CD4-positive, alpha-beta memory T cell (primary cell): ENCODE measurements at places on chromosomes 2 and 18. TPM values are rescaled to one million over a fixed set of nuclear protein-coding genes. Genes with fewer than 3 reads are reported as not detected.

GRCh38 chr2:241734208-241734466, 293 bp upstream of the D2HGDH start:
- H3K4me1 ChIP-seq, result peaks cover 14% of the 10 kb centered on the region
- H3K27me3 ChIP-seq, result no peaks in the 10 kb centered on the region
- H3K27ac ChIP-seq, result peak overlapping the region; percentile 67
- no peak overlapping the region for H3K4me3 ChIP-seq
- DNase-seq, result no peak

DNA sequence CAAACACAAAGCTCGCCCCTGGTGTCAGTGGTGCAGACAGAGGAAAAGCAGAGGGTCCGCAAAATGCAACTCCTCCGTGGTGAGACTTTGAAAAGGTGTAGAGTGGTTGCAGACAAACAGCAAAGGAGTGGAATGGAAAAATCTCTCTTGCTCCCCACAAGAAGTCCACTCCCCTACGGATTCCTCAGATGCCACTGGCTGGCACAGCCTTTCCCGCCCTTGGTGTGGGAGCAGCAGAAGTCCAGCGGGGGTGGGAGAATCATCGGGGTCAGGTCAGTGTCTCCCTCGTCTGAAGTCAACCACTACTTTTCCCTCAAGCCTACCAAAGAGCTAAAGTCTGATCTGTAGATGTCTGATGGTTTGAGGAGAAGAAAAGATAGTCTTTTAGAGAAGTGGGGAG, 22.3 kb upstream of the B3GNT7 start:
- H3K27ac ChIP-seq, result no peak overlapping the region
- no peaks in the 10 kb centered on the region for H3K4me1 ChIP-seq
- no peaks in the 10 kb centered on the region for H3K36me3 ChIP-seq
- no peak overlapping the region for H3K4me3 ChIP-seq

DNA sequence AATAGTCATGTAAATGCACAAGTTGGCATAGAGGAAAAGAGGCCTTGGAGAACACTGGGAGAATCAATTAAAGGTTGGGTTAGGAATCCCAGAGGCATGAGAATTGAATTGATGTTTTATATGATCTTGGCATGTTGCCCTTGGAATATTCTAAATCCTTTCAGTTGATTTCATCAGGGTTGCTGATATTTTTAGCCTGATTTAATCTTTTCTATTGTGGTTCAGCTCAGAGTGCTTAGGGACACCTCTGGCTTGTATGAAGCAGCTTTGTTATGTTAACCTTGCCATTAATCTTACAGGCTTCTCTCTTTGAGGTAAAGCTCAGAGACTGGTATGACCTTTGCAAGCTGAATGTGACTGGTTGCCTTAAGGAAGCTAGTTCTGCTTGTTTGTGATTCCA, 64.4 kb upstream of the LYPD6B start:
- no peaks in the 10 kb centered on the region for H3K27me3 ChIP-seq
- H3K36me3 ChIP-seq, result no peaks in the 10 kb centered on the region
- no peak overlapping the region for H3K4me3 ChIP-seq
- H3K27ac ChIP-seq, result no peak overlapping the region
- no peaks in the 10 kb centered on the region for H3K4me1 ChIP-seq

Gene EML6
- polyA plus RNA-seq, result not detected

Gene FN1
- 1.2 TPM for polyA plus RNA-seq

Gene NEU2
- not detected for polyA plus RNA-seq

DNA sequence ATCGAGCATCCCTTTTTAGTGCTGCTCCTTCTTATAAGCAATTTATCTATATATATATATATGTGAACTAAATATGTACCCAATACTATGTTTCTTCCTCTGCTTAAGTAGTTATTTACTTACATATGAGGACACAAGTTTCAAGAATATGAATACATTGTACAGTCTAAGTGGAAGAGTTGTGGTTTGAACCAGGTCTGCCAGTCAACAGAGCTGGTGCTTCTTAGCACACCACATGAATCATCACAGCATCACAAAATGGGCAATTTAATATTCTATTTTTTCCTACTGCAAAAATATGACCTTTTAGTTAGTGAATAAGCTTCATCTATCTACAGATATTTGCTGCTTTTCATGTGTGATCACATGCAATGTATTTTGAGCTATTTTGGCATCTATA, 64.4 kb upstream of the SPAG16 start:
- no peak overlapping the region for H3K4me3 ChIP-seq
- no peaks in the 10 kb centered on the region for H3K27me3 ChIP-seq
- H3K27ac ChIP-seq, result no peak overlapping the region
- no peaks in the 10 kb centered on the region for H3K4me1 ChIP-seq

- no peak overlapping the region for H3K27ac ChIP-seq
- no peaks in the 10 kb centered on the region for H3K4me1 ChIP-seq
- no peak overlapping the region for H3K4me3 ChIP-seq
- H3K36me3 ChIP-seq, result no peaks in the 10 kb centered on the region
- DNase-seq, result no peak
- H3K27me3 ChIP-seq, result no peaks in the 10 kb centered on the region
Measured at GRCh38 chr2:37421686-37422085, 77.3 kb downstream of the QPCT start.

Gene SERPINB3
- not detected for polyA plus RNA-seq

Gene ERICH2
- polyA plus RNA-seq, result 0.58 TPM

GRCh38 chr2:133266041-133266925, 302.0 kb downstream of the NCKAP5 start:
- no peaks in the 10 kb centered on the region for H3K4me1 ChIP-seq
- H3K27me3 ChIP-seq, result no peaks in the 10 kb centered on the region
- no peak overlapping the region for H3K4me3 ChIP-seq
- H3K36me3 ChIP-seq, result no peaks in the 10 kb centered on the region

Gene PLEK
- polyA plus RNA-seq, result 5.7 TPM

Gene TRIM43
- not detected for polyA plus RNA-seq

Gene PLEKHH2
- polyA plus RNA-seq, result not detected

DNA sequence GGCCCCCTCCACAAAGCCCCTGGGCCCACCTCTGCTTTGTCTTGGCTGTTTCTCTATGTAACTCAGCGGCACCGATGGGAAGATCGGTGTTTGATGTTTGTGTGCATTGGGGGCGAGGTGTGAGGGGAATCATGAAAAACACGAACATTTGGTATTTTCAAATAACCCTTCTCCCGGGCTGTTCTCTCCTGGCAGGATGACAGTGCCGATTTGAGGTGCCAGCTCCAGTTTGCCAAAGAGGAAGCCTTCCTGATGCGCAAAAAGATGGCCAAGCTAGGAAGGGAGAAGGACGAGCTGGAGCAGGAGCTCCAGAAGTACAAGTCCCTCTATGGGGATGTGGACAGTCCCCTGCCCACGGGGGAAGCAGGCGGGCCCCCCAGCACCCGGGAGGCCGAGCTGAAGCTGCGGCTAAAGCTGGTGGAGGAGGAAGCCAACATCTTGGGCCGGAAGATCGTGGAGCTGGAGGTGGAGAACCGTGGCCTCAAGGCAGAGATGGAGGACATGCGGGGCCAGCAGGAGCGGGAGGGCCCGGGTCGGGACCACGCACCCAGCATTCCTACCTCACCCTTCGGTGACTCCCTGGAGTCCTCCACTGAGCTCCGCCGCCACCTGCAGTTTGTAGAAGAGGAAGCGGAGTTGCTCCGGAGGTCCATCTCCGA, 78.1 kb downstream of the MTCL1 start:
- H3K36me3 ChIP-seq, result no peaks in the 10 kb centered on the region
- no peaks in the 10 kb centered on the region for H3K4me1 ChIP-seq
- H3K4me3 ChIP-seq, result no peak overlapping the region
- H3K27ac ChIP-seq, result no peak overlapping the region

Gene SKOR2
- not detected for polyA plus RNA-seq

GRCh38 chr2:136253288-136254004, 135.5 kb upstream of the CXCR4 start:
- H3K27me3 ChIP-seq, result no peaks in the 10 kb centered on the region
- H3K4me3 ChIP-seq, result no peak overlapping the region
- H3K27ac ChIP-seq, result no peak overlapping the region
- H3K36me3 ChIP-seq, result no peaks in the 10 kb centered on the region

GRCh38 chr2:85470850-85471800, 52.6 kb downstream of the SH2D6 start:
- no peak overlapping the region for H3K27ac ChIP-seq
- DNase-seq, result no peak
- no peaks in the 10 kb centered on the region for H3K27me3 ChIP-seq
- no peaks in the 10 kb centered on the region for H3K4me1 ChIP-seq
- no peaks in the 10 kb centered on the region for H3K36me3 ChIP-seq

DNA sequence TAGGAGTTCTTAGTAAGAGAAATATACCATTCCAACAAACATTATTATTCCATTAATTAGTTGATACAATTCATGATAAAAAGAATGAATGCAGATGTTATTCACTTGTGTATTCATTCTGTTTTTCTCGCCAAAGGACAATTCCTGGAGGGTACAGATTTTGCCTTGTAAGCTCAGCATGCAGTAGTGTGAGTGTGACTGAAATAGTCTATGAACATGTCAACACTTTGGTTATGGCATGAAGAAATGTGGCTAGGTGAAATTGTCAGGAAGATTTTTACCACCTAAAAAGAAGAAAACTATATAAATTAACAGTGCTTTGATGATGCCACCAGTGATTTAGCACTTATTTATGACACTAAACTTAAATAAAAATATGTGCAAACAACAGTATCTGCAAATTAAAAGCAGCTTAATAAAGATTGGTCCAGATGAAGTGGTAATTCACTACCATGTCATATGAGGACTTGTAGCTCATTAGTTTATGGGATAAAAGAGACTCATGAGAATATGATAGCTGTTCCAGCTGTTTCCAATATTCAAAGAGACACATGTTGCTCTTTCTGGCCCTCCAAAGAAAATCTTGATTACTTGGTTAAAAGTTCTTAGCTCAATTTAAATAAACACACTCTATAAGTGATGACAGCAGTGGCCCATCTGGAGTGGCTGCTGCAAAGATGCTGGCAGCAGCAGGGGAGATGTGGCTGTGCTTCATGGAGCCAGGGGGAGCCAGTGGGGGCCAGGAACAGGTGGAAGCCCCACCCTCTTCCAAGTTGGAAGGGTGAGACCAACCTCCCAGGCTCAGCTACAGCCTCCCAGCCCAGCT, 165.0 kb downstream of the CDH19 start:
- no peaks in the 10 kb centered on the region for H3K4me1 ChIP-seq
- H3K27me3 ChIP-seq, result no peaks in the 10 kb centered on the region
- DNase-seq, result no peak
- H3K4me3 ChIP-seq, result no peak overlapping the region
- no peaks in the 10 kb centered on the region for H3K36me3 ChIP-seq
- H3K27ac ChIP-seq, result no peak overlapping the region

Gene SLC9A4
- not detected for polyA plus RNA-seq

Gene IMMT
- 49.8 TPM for polyA plus RNA-seq

DNA sequence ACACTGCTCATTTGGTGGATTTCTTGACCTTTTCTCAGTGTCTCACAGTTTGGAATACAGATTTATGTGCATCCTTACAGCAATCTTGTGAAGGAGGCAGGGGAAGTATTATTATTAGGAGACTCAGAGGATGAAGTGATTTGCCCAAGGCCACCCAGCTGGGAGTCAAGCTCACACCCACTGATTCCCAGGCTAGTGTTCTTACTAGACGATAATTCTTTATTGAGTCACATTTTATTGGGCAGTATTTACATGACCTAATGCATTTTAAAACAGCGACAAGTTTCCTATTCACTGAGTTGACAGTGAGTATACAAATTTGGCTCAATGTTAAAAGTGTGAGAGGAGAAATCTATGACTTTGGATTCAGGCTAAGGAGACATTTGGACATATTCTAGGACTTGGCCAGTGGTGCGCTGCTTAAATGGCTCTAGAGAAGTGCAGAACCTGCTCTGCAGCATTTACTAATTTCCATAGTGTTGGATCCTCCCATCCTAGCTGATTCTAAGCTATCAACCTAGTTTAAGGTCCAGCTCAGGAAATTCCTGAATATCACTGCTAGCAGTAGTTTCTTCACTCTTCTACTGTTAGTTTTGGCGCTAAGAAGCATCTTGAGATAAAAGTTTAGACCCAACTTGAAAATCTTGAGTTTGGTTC, 199.3 kb downstream of the MTX2 start:
- H3K4me1 ChIP-seq, result peaks cover 11% of the 10 kb centered on the region
- H3K27ac ChIP-seq, result no peak overlapping the region
- no peaks in the 10 kb centered on the region for H3K27me3 ChIP-seq
- H3K4me3 ChIP-seq, result no peak overlapping the region
- no peaks in the 10 kb centered on the region for H3K36me3 ChIP-seq
